ENCODE measurements at places on chromosomes 16 and 17. TPM values are rescaled to one million over a fixed set of nuclear protein-coding genes. Genes with fewer than 3 reads are reported as not detected.

Gene CETP
- total RNA-seq, result 0.17 TPM

Gene MPV17L
- total RNA-seq, result 0.66 TPM

Gene LHX1
- total RNA-seq, result not detected

Gene SLC7A5
- 11.8 TPM for total RNA-seq

Gene CLEC3A
- not detected for total RNA-seq

Gene TSNAXIP1
- 1.3 TPM for total RNA-seq

Gene CNTNAP1
- 43.6 TPM for total RNA-seq

Gene PLK1
- 27.1 TPM for total RNA-seq

Gene MILR1
- total RNA-seq, result 6.5 TPM

Gene SYT17
- 0.66 TPM for total RNA-seq

Gene NXN
- 38.0 TPM for total RNA-seq

Gene CA5A
- total RNA-seq, result not detected

Gene CTRB2
- not detected for total RNA-seq

Gene TERB1
- total RNA-seq, result not detected

Gene ASGR2
- not detected for total RNA-seq

Gene ANKFN1
- not detected for total RNA-seq

Gene TAT
- total RNA-seq, result not detected

Gene VPS35L
- total RNA-seq, result 49.3 TPM

Gene C17orf50
- total RNA-seq, result not detected

Gene DHRS7B
- total RNA-seq, result 15.4 TPM

Gene BMERB1
- 61.5 TPM for total RNA-seq

Gene JUP
- 5.4 TPM for total RNA-seq

Gene AHSP
- total RNA-seq, result not detected

Gene SLFN12
- 27.3 TPM for total RNA-seq

Gene MYH2
- total RNA-seq, result not detected

Gene USB1
- 41.9 TPM for total RNA-seq

Gene PIK3R6
- not detected for total RNA-seq

Gene GAN
- 5.1 TPM for total RNA-seq
